ENCODE measurements at places on chromosomes 3 and 15.
A peak's percentile ranks its signal among the peaks of the same experiment; 100 is the strongest.

DNA sequence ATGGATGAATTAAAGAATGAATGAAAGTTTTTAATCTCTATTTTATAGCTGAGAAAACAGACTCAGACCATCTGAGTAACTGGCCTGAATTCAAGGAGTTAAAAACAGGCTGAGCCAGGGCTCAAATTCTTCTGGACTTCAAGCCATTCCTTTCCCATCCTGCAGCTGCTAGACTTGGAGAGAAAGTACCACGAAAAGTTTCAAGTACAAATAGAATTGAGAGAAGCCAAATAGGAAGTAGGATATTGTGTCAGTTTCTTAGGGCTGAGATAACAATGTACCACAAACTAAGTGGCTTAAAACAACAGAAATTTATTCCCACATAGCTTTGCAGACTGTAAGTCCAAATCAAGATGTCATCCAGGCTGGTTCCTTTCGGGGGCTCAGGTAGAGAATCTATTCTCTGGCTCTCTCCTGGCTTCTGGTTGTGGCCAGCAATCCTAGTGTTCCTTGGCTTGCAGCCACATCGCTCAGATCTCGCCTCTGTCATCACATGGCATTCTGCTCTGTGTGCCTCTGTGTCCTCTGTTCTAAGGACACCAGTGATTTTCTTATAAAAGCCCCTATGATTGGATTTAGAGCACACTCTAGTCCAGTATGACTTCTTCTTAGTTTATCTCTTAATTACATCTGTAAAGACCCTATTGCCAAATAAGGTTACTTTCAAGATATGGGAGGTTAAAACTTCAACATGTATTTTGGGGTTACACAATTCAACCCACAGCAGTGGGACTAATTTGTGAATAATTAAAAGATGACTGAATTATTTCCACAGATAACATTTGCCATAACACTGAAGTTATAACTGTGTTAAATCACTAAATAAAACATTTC lies 25.7 kb upstream of the GOLIM4 start:
- peak; percentile 27 for DNase-seq

GRCh38 chr3:46007280-46007679 lies 11.7 kb upstream of the FYCO1 start:
- DNase-seq: no peak

DNA sequence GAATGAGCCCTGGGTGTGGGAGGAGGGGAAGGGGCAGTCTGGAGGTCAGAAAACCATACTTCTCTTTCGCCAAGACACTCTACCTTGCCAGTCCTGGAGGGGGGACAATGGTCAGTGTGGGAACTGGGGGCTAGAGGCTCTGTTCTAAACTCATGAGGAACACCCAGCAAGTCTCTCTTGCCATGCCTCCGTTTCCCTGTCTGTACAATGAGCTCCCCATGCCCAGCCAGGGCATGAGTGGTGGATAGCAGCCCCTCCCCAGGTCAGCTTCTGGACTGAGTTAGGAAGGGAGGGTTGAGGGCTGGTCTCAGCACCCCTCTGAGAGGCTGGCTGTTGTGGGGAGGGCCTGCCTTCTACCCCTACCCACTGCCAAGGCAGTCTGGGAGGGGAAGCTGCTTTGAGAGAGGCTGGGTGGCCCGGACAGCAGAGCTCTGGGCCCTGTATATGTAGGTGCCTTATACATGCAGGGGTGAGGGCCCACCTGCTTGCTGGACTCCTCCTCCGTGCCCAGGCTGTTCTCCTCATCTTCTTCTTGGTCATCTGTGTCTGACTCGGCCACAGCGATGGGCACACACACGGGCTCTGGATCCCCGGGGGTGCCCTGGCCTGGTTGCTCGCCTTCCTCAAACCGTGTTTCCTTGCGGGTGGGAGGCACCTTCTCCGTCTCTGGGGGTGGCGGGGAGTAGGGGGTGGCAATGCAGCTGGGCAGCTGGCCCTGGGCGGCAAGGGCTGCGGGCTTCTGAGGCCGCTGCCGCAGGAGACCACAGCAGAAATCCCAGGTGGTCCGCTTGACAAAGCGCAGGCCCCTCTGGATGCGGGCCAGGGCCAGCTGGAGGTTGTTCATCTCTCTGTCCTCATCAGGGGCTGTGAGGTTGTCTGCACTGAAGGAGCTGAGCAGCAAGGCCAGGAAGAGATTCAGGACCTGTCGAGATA lies 68.8 kb downstream of the SCN5A start:
- DNase-seq: no peak

GRCh38 chr15:25846377-25846776 lies 16.8 kb downstream of the ATP10A start:
- no peak for DNase-seq

GRCh38 chr3:159879598-159879997 lies 109.0 kb upstream of the IL12A start:
- no peak for DNase-seq

- DNase-seq: no peak
These were observed 567 bp downstream of the ADAMTS9 start for GRCh38 chr3:64687086-64687780.

DNA sequence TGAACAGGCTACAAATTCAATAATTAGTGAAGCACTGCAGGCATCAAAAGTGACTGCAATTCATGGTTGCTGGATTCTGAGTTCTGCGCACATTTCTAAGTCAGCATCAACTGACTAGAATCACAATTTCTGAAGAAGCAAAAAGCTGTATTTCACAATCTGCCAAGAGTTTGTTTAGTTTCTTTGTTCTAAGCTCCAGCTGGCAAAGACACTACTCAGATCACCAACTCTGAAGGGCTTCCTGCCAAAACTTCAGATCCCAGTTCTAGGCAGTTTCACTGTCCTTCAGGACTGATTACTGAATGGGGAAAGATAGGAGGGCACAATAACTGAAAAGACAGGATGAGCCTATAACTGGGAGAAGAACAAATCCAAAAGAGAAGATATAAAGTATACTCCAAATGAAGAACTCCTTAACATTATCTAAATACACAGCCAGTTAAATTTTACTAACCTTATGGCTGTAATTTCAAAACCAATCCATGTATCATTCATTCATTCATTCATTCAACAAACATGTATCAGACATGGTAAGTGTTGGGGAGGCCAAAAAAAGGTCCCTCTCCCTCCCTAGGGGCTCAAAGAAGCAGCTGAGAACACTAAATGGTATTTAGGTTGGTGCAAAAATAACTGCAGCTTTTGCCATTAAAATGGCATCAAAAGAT lies 17.1 kb downstream of the TJP1 start:
- peak; percentile 91 for DNase-seq

DNA sequence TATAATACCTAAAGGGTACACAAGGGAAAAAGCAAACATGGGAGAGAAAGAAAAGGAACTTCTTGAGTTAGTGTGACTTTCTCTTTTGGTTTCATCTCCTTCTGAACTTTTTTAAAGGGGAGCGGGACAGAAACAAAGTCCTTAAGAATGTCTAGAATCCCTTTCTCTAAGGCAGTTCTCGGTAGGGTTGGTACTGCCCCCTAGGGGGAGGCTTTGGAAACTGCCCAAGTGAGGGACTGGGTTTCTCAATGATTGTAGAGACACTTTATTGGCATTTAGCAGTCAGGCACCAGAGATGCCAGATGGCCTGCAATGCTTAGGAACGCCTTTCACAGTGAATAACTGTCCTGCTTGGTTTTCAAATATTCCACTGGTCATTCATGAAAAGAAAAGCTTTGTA lies 172.7 kb downstream of the WDR72 start:
- DNase-seq: no peak

DNA sequence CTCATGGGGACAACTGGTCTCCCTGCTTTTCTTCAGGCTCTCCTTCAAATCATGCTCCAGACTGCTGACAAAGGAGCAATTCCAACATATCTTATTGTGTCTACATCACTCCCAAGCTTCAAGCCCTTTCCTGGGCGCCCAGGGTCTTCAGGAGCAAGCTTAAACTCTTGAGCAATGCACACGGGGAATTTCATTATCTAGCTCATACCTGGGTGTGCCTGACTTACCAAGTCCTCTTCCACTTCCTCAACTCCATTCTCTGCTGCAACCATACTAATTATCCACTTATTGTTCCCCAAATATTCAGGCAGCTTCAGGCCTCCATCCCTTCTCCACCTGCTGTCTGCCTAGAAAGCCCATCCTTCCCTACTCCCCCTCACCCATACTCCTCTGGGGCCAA lies 50.6 kb downstream of the B3GNT5 start:
- no peak for DNase-seq

- no peak for DNase-seq
These were observed 61.8 kb upstream of the ATP13A3 start for GRCh38 chr3:194548346-194549321.

DNA sequence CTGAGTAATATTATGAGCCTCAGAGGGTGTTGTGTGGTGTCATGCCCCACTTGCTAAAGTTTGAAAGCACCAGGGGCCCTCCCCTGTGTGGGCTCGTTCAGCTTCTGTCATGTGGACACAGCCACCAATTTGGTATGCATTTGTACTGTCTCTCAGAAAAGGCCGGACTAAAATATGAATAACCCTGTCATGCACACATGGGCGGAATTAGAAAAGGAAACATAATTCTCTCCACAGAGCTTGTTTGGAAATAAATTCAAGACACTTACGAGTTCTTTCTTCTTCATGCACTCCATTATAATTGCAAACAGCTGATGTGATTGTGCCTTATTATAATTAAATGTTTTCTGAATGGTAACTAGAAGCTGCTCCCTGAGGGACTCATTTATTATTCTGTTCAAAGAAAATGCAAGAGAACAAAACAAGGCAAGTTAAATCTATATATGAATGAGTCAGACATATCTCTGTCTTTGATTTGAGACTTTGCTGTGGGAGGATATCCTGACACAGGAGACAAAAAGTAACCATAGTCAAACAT lies 39.1 kb downstream of the TRPM1 start:
- peak; percentile 75 for DNase-seq

GRCh38 chr15:49848282-49848724 lies 227.5 kb downstream of the DTWD1 start:
- peak; percentile 84 for DNase-seq

GRCh38 chr3:132246212-132246611 lies 71.0 kb upstream of the ACP3 start:
- DNase-seq: no peak

DNA sequence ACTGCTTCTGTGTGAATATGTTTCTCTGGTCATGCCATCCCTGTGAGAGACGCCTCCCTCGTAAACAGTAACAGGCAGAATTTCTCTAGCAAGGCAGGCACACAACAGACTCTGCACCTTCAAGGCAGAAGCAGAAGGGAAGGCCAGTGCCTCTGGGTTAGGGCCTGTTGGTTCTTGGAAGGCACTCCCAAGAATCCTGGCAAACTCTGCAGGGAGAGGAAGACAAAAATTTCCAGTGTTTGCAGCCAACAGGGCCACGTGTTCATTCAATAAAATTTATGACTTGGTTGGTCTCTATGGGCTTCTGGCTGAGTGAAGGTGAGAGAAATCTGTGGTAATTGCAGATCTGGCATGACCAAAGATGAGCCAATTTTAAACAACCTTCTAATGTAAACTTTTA lies 39.3 kb downstream of the NFKBIZ start:
- DNase-seq: no peak

DNA sequence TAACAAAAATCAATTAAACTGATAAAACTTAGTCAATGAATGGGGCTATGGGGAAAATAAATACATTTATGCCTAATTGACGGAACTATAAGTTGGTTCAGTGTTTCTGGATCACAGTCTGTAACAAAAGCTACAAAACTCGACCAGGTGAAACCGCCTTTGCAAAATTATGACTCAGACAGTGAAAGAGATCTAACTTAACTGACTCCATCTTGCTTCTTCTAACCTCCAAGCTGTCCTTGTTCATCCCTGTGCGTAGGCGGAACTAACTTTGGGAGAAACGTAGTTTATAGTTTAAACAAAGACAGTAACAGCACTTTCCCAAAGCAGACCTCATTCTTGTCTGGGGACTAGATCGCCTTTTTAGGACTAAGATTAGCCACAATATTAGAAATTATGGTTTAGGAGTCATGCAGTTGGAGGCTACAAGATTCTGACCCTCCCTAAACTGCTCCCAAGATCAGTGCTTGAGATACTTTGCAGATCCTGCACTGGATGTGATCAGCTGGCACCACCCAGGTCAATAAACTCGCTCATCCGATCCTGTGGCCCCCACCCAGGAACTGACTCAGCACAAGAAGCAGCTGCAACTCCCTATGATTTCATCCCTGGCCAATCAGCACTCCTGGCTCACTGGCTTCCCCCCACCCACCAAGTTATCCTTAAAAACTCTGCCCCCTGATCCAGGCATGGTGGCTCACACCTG lies 7.2 kb upstream of the MFGE8 start:
- peak; percentile 39 for DNase-seq

GRCh38 chr3:51703761-51704510 lies 2.9 kb upstream of the GRM2 start:
- no peak for DNase-seq

- DNase-seq: no peak
These were observed 182.0 kb downstream of the STT3B start for GRCh38 chr3:31714495-31715280.

DNA sequence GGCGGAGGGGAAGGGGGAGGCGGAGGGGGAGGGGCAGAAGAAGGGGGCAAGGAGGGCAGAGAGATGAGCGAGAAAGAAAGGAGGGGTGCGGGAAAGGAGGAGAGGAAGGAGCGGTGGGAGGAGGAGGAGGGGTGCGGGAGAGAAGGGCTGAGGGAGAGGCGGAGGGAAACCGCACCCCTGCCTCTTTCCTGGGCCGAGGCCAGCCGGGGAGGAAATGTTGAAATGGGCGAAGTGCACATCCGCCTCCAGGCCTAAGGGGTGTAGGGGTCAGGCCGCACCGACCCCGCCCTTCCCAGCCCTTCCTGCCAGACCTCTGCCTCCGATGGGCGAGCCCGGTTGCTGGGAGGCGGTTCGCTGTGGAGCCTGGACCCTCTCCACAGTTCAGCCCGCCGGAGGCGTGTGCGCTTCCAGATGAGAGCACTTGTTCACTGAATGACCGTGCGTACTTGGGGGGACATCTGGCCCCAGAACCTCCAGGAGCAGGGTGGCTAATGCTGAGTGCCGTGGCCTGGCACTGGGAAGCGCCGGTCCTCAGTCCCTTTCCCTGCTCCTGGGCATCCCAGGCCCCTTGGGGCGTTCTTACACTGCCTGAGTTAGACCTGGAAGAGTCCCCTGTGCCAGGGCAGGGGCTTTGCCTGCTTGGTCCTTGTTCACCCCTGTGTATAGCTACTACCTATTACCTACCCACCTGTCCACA lies 110.3 kb upstream of the KLF13 start:
- DNase-seq: peak; percentile 57

DNA sequence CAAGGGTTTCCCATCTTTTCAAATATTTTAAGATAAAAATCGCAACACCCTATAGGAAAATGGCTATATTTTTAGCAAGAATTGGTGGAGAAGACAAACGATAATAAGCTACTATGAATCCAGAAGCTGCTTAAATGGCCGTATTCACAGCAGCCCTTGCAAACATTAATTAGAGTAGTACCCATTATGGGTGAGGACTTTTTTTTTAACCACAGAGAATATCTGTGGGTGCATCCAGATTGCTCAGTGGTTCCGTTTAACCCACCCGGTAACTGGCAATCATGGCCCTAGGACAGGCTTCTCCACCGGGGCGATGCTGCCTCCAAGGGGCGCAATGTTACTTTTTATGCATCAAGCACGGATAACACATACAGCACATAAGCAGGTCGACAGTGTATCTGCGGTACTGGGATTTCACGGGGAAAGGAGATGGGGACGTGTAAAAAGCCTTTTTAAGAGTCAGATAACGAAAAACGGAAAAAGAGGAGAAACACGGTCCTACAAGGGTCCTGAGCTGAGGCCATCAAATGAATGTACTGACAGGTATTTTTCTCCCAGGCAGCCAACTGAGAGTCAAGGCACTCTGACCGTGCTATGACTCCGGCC lies 968 bp upstream of the TMEM266 start:
- peak; percentile 6 for DNase-seq

Measured in adipocyte (in vitro differentiated cells).